ENCODE measurements at places on chromosomes 7 and 10. TPM values are rescaled to one million over a fixed set of nuclear protein-coding genes. Genes with fewer than 3 reads are reported as not detected.

The FAM221A gene
- 1.4 TPM for total RNA-seq

The ZWINT gene
- total RNA-seq = 14.7 TPM

The LDB3 gene
- 0.11 TPM for total RNA-seq

The AMZ1 gene
- 0.86 TPM for total RNA-seq

The ZNF503 gene
- total RNA-seq = 24.2 TPM

The PPP3CB gene
- 54.6 TPM for total RNA-seq

The MAT1A gene
- not detected for total RNA-seq

The DENND10 gene
- 93.4 TPM for total RNA-seq

The ARHGAP22 gene
- 41.2 TPM for total RNA-seq

The C7orf57 gene
- under 0.01 TPM for total RNA-seq

The CEP41 gene
- total RNA-seq = 13.3 TPM

The GATA3 gene
- 0.11 TPM for total RNA-seq

The TUBB8 gene
- not detected for total RNA-seq

The ZKSCAN5 gene
- 12.4 TPM for total RNA-seq

The AP1S1 gene
- 71.2 TPM for total RNA-seq

The CTNNA3 gene
- total RNA-seq = not detected

The GRB10 gene
- 43.6 TPM for total RNA-seq

The GRM8 gene
- total RNA-seq = not detected
